ENCODE measurements at places on chromosomes 1 and 21. TPM values are rescaled to one million over a fixed set of nuclear protein-coding genes. Genes with fewer than 3 reads are reported as not detected.

Gene MRPL39
- total RNA-seq: 8.8 TPM

Gene MMEL1
- 4.4 TPM for total RNA-seq

DNA sequence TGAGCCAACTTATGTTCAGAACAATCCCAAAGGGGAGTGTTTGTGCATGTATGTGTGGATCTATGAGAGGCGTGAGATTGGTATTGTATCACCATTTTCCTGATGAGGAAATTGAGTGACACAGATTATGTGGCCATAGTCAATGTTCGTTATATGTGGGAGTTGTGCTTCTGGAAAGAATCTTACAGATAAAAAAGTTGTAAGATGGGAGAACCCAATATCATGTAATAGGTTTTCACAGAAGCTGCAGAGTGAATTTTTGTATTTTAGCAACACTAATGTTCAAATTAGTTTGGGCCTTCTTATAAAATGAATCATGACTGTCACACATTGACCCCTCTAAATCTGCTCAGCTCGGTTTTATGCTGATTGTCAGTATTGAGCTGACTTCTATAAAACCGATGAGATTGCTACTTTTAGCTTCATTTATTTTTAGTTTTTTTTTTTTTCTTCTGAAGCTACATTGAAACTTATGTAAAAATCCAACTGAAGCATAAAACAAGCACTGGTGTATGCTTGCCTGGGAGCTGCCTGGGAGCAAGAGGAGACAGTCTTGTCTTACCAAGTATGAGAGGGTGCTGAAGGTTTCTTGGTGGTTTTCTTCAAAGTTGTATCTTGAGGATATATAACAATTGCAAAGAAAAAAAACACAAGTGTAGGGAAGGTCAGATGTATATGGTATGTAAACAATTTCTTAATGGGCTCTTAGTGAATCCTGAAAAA lies 4.1 kb downstream of the RWDD3 start:
- no peak for DNase-seq

Gene INTS7
- total RNA-seq: 10.8 TPM

DNA sequence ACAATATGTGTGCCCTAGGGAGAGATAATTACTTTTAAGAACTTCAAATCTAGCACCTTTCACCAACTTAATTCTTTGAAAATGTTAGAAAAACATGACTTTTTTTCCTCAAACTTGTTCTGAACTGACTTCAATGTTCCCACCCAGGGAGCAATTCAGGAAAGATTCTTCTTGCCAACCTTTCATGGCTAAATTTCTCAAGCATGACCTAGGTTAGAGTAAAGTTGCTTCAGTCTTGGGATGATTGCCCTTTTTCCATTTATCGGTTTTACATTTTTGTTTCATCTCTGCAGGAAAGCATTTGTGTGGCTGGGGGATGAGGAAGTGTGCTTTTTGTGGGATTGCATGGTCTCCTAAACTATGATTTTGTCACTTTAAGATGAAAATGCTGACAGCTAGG lies 647.7 kb downstream of the LTN1 start:
- no peak for DNase-seq

GRCh38 chr21:45545691-45546531 lies 3.7 kb upstream of the SLC19A1 start:
- DNase-seq: no peak

GRCh38 chr1:47575855-47576757 lies 138.3 kb downstream of the FOXD2 start:
- DNase-seq: no peak

- no peak for DNase-seq
Observed at GRCh38 chr1:67308136-67308535, 463 bp downstream of the IL12RB2 start.

Gene CFHR3
- not detected for total RNA-seq

Data from vagina (tissue), 2 donors.